ENCODE measurements at places on chromosomes 13 and 19.

- DNase-seq: no peak
Measured at GRCh38 chr19:30305346-30306060, 66.7 kb upstream of the ZNF536 start.

DNA sequence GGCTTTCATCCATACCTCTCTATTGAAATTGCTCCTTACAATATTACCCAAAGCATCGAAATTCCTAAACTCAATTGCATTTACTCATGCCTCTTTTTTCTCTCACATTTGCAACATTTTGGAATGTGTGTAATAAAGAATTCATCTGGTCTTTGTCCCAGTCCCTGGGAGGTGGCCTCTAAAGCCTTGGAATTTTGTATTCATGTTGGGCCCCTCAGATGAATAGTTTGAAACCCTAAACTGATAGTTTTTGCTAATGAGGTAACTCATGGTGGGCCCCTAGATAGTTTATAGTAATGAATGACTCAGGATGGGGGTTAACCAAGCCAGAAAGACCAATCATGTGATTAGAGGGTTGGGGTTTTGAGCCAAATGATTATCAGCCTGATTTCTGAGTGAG, 490.4 kb downstream of the DIAPH3 start:
- no peak for DNase-seq

DNA sequence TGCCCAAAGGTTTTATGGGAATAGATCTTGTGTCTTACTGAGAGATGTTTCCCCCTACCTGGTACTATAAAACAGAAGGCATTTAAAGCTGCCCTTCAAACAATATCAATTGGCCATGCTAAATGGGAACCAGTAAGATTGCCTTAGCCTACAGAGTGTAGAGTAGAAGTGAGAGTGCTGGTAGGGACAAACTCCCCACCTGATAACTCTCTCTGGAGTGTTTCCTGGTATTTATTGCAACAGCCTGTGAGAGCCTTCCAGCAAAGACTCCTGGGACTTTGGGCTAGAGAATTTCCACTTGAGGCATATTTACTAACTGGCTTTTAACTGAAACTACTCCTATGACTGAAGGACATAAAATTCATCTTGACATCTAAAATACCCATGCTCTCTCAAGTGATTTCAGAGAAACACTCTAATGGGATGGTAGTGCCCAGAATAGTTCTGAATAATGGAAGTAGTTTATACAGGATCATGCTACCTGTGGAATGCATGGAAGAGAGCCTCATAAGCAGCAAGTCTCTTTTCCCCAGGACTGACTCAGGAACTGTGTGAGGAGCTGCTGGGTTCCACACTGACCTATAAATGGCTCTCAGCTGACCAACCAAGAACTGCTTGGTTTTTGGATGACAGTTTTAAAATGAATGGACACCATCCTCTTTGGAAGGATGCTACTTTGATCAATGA, 132.7 kb upstream of the SLITRK5 start:
- DNase-seq: no peak

- DNase-seq: no peak
Measured at GRCh38 chr13:51958217-51958547, 53.1 kb downstream of the ATP7B start.

DNA sequence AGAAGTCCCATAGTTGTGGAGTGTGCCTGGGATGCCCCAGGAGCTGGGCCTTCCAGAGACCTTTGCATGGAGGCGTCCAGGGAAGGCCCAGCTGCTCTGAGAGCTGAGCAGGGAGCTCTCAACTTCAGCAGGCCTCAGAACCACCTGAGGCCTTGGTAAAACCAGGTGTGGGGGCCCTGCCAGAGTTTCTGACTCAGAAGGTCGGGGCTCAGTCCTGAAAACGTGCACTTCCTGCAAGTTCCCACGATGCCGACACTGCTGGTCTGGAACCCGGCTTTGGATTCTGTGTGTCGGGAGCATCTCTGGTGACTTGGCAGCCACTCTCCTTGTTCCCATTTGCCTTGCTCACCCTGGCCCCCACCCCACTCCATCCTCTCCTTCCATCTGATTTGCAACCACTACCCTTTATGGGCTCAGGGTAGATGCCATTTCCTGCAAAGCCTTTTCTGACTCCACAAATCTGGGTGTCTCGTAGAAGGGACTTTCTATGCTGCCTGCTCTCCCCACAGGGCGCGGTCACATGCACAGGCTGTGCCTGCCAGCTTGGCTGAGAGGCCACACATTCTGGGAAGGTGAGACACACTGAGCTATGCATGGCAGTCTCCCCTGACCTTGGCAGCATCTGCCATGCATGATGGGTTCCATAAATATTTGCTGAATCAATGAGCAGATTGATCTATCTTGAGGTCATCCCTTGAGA, 244.7 kb downstream of the COL4A1 start:
- no peak for DNase-seq

DNA sequence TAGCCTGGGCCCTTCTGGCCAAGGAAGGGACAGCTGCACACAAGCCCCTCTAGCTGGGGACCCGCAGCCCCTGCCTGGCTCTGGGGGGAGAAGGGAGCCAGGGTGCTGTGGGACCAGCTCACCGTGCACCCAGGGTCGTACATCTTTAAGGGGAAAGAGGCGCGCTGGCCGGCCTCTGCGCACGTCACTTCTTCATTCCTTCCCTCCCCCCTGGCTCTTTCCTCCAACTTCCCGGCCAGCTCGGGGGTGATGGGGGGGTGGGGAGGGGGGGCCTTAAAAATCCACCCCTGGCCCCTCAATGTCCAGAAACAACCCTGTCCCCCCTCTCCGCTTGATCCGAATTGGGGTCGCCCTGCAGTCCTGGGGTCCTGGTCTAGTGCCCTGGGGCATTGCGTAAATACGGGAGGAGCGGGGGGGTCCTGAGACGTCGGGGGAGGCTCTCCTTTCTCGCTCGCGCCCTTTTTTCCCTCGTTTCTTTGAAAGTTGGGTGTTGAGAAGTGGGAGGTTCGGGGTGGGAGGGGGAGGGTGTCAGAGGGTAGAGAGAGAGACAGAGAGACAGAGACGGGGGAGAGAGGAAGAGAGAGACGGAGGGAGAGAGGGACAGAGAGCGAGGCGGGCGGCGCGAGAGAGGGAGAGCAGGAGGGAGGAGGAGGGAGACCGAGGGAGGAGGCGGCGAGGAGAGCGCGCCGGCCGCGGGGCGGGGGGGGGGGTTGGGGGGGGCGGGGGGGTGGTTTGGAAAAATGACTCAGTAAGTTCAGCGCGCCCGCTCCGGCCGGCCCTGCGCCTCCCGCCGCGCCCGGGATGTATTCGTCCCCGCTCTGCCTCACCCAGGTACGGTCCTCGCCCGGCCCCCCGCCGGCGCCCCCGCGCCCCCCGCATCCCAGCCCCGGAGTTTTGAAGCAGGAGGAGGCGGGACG, at the start of gene NFIC:
NFIC (plus strand) TSS at position 748 of the 917 bp plus-strand sequence; CDS start at position 802, 54 bp downstream.
- DNase-seq: no peak

DNA sequence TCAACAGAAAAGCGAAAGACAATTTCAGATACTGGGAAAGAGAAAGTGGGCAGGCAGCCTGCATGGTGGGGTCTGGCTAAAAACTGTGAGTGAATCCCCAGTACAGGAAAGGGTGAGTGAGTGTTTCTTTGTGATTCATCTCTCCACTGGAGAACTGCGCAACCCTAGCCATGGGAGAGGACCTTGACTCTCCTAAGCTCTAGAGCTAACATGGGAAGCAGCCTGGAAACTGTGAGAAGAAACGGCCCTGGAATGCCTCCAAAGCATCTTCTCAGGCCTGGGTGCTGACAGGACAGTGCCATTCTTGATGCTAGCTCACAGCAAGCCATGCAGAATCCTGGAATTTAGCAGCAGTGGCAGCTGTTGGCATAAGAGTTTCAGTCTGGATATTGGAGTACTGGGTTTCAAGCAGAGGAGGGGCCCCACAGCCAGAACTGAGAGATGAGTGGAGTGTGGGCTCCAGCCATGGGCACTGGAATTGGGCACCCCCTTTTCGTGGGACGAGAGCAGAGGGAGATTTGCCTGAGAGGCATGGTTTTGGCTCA, 18.7 kb upstream of the SLAIN1 start:
- DNase-seq: no peak

DNA sequence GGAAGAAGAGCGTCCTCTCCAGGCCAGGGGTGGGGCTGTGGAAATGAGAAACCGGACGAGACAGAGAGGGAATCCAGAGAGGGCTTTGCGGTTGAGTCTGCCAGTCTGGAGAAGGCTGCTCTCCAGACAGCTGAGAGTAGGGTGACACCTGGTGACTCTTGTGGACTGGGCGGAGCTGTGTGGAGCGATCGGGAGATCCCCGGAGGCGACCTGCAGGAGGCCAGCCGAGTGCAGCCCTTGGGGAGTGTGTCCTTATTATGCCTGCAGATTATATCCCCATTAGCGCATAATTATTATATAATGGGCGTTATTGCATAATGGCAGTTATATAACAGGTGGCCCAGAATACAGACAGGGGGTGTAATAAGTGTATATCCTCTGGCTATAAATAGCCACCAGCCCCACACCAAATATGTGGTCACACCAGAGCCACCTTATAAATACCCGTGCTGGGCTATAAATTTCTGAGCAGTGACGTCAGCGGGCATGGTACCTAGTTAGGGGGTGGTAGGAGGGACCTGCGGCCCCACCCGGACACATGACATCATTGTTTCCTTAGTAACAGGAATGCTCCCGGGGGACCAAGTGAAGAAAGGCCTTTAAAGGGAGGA, 41.2 kb downstream of the NFIX start:
- DNase-seq: no peak

- no peak for DNase-seq
Measured at GRCh38 chr19:29678484-29679106, 13.3 kb downstream of the PLEKHF1 start.

GRCh38 chr13:50457415-50458393, 385.8 kb downstream of the DLEU7 start:
- DNase-seq: no peak

DNA sequence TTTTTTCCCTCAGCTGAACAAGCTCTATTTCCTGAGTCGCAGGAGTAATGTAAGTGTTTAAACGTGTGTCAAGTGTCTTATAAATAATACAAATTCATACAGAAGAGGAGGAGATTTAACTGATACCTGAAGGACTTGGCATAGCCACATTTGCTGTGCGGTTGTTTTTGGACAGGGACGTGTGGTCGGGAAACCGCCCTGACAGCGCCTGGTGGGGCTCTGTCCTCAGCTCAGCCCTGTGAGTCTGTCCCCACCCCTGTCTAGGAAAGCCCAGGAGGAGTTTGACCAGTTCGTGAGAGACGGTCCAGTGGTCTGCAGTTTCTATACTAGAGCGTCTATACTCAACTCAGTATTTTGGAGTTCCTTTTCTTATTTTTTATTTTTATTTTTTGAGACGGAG, 16.7 kb downstream of the ZIC2 start:
- DNase-seq: no peak

DNA sequence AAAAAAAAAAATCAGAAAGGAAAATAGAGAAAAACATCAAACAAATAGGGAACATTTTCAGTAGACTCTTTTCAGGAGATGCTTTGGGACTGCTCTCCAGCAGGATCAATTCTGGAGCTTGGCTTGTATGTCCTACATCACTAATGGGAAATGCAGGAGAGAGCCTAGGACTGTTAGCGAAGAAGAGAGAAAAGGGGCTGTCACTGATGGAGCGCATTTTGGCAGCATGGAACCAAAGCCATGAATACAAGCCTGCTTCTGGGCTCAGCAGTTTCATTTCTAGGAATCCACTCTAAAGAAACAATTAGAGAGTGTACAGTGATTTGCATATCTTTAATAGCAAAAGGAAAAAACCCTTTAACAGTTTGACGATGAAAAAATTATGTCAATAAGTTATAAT, 203.9 kb downstream of the NUFIP1 start:
- DNase-seq: no peak

- no peak for DNase-seq
Measured at GRCh38 chr13:39602277-39602613, 748 bp downstream of the LHFPL6 start.

Data from stimulated activated CD8-positive, alpha-beta memory T cell treated with anti-CD3 and anti-CD28 coated beads, Interleukin-7, amount 100 ng/mL, for 48 hours (primary cell).